Panc1 (cell line): ENCODE measurements at places on chromosomes 16 and 17. TPM values are rescaled to one million over a fixed set of nuclear protein-coding genes. Genes with fewer than 3 reads are reported as not detected.
A peak's percentile ranks its signal among the peaks of the same experiment; 100 is the strongest.

The KRTAP4-1 gene
- total RNA-seq, result not detected

The ALOX15 gene
- total RNA-seq, result not detected

The OTOP2 gene
- total RNA-seq, result not detected

The UBE2Z gene
- 223 TPM for total RNA-seq

- DNase-seq, result no peak
Observed at GRCh38 chr17:72388765-72389473, 268.1 kb downstream of the SOX9 start.

GRCh38 chr16:57823836-57824235 is 21.5 kb upstream of the KIFC3 start:
- no peak for DNase-seq

GRCh38 chr17:55567240-55568214 is 56.3 kb upstream of the SMIM36 start:
- no peak for DNase-seq

GRCh38 chr16:212999-213398 is 16.2 kb downstream of the LUC7L start:
- no peak for DNase-seq

DNA sequence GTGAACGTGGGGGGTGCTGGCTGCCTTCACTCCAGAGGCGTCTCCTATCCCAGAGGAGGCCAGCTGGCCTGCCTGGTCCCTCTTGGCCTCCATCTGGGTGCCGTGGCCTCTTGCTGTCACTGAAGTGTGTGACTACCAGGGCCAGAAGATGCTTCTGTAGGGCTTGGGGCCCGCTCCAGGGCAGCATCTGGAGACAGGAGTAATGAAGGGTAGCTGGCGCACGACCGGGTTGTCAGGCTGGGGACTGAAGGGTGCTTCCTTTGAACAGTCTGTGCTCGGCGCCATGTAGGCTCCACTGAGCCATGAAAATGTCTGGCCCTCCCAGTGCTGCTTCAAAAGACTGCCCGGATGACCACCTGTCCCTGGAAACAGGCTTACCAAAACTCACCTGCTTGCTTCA is 31.3 kb downstream of the ASIC2 start:
- DNase-seq, result no peak

DNA sequence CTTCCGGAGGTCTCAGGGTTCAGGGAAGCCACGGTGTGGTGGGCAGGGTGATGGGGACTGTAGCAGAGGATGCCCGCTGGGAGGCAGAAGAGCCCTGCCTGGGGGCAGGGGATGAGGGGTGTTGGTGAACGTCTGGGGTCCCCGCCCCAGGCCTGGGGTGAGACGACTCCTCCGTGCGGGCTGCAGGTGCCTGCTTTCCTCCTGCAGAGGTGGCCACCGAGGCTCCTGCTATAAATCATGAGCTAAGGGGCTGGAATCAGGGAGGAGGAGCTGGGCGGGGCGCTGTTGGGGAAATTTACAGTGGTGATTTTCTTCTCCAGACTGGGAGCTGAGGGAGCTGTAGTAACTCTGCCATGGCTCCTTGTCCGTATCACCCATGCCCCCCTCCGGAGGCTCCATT is 167.0 kb downstream of the MRM1 start:
- no peak for DNase-seq

GRCh38 chr17:62715882-62716390 is 88.5 kb downstream of the MRC2 start:
- no peak for DNase-seq

DNA sequence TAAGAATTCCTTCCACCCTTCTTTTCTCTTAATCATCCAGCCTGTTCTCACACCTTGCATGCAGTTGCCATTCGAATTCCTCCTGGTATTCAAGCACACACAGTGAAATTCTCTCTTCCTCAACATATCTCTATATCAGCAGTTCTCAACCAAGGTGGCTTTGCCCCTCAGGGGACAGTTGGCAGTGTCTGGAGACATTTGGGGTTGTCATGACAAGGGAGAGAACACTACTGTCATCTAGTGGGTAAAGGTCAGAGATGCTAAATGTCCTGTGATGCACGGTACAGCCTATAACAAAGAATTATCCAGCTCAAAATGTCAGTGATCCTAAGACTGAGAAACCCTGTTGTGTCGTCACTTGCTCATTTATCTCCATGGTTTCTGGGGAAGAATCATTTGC is 94.8 kb upstream of the CPHXL start:
- no peak for DNase-seq

DNA sequence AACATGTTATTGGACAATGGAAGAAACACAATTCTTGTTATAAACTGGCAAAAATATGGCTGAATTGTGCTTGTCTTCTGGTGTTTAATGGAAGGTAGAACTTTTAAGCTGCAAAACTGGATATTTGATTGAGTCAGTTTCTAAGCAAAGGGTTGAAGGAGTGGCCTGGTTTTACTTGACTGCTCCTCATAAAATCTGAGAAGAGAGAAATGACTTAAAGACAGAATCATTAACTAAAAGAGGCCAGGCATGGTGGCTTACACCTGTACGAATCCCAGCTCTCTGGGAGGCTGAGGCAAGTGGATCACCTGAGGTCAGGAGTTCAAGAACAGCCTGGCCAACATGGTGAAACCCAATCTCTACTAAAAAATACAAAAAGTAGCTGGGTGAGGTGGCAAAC is 770.7 kb downstream of the CDH11 start:
- DNase-seq, result no peak

GRCh38 chr17:44812263-44812662 is 17.8 kb downstream of the GJC1 start:
- DNase-seq, result no peak

- DNase-seq, result peak; percentile 57
Observed at GRCh38 chr17:50269477-50270434, 4.5 kb upstream of the TMEM92 start.
